ENCODE measurements at places on chromosomes 7 and 10.

- no peak for DNase-seq
Observed at GRCh38 chr10:70360215-70360614, 22.2 kb downstream of the LRRC20 start.

- no peak for DNase-seq
Observed at GRCh38 chr7:36945612-36946400, 221.5 kb upstream of the AOAH start.

GRCh38 chr7:111356941-111357340 lies 205.4 kb downstream of the IMMP2L start:
- no peak for DNase-seq

GRCh38 chr10:10658172-10658785 lies 359.4 kb upstream of the CELF2 start:
- DNase-seq = no peak

DNA sequence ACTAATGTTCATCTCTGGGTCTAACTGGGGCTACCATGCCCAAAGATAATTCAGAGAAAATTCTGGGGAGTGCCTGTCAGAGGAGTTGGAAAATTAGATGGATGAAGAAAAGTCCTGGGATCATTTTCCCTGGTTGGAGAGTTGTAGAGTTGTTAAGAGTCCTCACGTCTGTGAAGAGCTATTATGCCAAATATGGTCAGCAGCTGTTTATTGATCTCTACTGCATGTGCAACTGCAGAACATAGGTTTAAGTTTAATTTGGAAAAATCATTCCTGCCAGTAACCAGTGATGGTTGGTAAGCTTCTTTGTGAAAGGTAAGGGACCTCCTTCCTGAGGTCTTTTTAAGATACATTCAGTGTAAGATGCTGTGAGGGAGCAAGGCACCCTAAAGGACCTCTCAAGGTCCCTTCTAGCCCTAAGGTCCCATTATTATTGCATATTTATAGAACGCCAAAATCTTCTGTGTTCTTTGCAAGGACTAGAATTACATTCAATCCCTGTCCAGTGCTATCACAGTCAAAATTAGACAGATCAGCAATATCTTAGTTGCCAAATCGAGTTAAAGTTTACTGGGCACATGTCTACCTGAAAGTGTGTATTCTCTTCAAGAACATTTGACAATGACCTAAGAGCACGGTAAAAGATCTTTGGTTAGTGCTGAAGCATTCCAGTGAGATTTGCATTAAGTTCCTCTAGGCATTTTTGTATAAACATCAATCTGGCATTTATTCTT lies 62.7 kb downstream of the VTI1A start:
- no peak for DNase-seq

DNA sequence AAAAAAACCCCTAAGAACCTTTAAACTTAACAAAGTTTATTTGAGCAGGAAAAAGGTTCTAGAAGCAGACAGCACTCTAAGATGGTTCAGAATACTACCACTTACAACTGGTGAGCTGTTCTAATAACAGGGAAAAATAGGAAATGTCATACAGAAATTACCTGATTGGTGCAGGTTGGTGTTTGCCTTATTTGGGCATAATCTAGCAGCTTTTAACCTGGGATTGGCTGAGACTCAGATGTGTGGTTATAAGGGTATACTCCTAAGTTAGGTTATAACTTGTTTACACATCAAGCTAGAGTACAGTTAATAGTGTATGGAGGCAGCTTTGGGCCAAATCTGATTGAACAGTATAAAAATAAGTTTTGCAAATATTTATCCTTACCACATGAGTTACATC lies 59.8 kb downstream of the MAPK8 start:
- no peak for DNase-seq

GRCh38 chr7:27163288-27164044 lies 1.9 kb downstream of the HOXA9 start:
- peak; percentile 39 for DNase-seq

- peak; percentile 85 for DNase-seq
Observed at GRCh38 chr10:89478085-89478738, 57.2 kb downstream of the SLC16A12 start.

DNA sequence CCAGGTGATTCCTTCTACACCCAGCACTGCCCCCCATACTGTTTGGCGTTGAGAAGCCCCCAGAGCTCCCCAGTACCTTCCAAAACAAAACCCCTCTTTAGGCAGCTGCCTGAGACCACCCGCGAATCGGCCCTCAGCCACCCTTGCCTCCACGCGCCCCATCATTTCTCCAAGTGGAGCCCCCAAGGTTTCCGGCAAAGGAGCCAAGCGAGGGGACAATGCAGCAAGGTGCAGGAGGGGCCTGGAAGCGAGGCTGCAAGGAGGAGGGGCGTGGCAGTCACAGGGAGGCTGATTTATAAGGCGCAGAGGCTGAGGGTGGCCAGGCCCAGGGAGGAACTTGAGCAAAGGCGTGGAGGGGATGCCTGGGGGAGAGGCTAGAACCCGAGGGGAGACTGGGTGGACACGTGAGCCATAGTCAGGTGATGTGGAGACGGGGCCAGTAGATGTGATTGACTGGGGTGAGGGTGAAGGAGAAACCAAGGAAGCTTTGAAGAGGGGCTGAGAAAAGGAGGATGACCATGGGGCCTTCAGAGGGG lies 16.2 kb downstream of the SLC29A3 start:
- DNase-seq = no peak

- no peak for DNase-seq
Observed at GRCh38 chr7:45189151-45189970, 31.8 kb downstream of the RAMP3 start.

GRCh38 chr10:22657024-22657423 lies 57.4 kb downstream of the PIP4K2A start:
- DNase-seq = no peak

- DNase-seq = no peak
Observed at GRCh38 chr7:43870316-43870715, 999 bp upstream of the MRPS24 start.

GRCh38 chr7:35185908-35186731 lies 67.8 kb downstream of the TBX20 start:
- DNase-seq = peak; percentile 81

DNA sequence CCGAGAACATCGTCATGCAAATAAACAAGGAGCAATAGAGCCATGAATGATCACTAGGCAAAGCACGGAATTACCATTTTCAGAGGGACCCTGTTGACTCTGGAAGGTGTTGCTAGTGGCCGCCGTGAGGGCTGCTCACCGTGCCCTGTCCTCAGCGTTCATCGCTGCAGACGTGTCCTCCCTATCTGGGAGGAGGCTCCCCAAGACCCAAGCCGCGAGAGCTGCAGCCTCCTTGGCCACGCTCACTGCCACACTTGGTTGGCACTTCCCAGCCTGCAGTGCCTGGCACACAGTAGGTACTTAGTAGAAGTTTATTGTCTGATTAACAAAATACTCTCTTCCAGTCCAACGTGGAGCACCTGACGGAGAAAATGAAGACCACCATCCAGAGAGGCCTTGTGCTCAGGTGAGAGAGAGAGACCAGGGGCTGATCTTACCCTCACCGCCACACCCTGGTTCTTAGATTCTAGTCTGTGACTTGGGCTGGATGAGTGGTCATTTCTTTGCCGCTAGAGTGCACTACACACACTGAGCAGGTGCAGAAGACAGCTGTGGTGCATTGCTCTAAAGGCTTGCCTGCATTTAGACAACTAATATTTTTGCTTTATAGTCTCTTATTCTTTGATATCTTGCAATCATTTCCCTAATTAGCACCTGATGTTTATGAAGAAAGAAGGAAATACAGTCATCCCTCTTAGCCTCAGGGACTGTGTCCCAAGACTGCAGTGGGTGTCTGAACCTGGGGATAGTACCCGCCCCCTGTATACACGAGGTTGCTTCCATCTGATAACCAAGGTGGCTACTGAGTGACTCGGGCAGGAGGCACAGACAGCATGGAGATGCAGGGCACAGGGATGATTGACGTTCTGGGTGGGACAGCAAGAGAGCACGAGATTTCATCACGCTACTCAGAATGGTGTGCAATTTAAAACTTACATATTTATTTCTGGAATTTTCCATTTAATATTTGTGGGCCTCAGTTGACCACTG lies 40.3 kb downstream of the PITRM1 start:
- peak; percentile 37 for DNase-seq

- DNase-seq = no peak
Observed at GRCh38 chr10:30046476-30046875, 12.9 kb downstream of the JCAD start.

GRCh38 chr10:86231796-86232560 lies 134.6 kb downstream of the GRID1 start:
- no peak for DNase-seq

DNA sequence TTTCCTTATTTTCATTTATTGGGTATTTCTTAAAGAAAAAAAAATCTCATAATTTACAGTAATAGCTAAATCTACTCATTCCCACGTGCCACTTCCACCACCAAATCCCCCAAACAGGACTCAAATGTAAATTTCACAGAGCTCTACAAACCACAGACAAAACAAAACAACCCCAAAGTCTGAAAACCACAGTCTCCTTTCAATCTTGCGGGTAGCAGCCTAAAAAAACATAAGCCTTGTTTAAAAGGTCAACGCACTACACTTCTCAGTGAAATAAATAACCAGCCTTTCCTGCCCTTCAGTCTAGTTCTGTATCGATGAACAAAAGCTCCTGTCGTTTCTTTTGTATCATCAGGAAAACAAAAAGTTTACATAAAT lies 121.8 kb upstream of the AFAP1L2 start:
- no peak for DNase-seq

DNA sequence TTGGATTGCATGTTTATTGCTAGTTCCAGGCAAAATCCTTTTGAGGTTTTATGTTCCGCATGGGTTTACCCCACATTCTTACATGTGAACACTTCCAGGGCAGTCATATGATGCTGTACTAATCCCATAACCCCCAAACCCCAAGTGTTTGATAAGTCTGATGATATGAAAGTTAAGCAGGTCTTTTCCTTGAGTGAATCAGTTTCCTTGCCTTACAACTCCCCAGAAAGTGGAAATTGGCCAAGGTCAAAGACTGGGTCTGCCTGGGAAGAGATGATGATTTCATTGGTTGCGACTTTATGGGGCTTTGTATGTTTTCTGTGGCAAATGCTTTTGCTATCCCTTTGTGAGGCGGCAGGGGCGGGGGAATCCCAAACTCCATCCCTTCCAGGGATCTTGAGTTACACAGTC lies 24.7 kb downstream of the AFAP1L2 start:
- no peak for DNase-seq

DNA sequence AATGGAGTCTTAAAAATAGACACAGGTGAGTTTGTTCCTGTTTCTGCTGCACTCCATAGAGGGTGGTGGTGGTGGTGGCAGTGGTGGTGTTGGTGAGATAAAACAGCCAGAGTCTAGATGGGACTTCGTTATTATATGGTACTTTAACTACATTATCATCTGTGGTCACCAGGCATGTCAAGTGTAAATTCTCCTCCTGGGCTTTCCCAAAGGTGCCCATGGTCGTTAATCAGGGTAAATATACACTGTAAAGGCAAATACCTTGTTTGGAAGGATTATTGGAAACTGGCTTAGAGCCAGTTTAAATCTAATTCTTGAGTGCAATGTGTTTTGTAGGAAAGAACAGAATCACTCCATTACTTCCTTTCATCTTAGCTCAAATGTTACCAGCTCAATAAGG lies 21.5 kb upstream of the COMMD3 start:
- DNase-seq = no peak

- no peak for DNase-seq
Observed at GRCh38 chr10:71290806-71291527, 28.1 kb upstream of the SLC29A3 start.

DNA sequence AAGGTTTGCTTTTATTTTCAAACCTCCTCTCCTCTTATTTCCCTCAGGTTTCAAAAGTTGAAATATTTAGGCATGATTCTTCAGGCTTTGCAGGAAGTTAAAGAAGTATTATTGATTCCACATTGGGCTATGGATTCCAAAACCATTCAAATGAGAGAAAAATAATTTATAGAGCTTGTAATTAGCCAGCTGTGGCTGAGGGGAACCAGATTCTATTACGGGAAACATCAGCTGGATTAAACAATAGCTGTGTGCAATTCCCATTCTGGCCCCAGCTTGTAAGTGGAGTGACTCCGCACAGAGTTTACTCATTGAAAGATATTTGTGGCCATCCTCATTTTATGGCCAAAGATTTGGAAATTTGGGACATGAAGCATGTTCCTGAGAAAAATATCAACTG lies 77.0 kb upstream of the PHYHIPL start:
- no peak for DNase-seq

- no peak for DNase-seq
Observed at GRCh38 chr7:5375925-5376324, 47.7 kb downstream of the TNRC18 start.

- DNase-seq = peak; percentile 43
Observed at GRCh38 chr10:122078965-122079795, 90.2 kb downstream of the TACC2 start.

GRCh38 chr7:151891753-151892152 lies 14.8 kb upstream of the PRKAG2 start:
- peak; percentile 22 for DNase-seq

GRCh38 chr7:101935521-101936141 lies 118.2 kb downstream of the CUX1 start:
- no peak for DNase-seq

- no peak for DNase-seq
Observed at GRCh38 chr10:79093658-79094411, 25.1 kb downstream of the ZMIZ1 start.

- no peak for DNase-seq
Observed at GRCh38 chr10:102900006-102900405, 18.1 kb upstream of the CNNM2 start.

- no peak for DNase-seq
Observed at GRCh38 chr10:20195076-20195475, 378.8 kb downstream of the PLXDC2 start.

DNA sequence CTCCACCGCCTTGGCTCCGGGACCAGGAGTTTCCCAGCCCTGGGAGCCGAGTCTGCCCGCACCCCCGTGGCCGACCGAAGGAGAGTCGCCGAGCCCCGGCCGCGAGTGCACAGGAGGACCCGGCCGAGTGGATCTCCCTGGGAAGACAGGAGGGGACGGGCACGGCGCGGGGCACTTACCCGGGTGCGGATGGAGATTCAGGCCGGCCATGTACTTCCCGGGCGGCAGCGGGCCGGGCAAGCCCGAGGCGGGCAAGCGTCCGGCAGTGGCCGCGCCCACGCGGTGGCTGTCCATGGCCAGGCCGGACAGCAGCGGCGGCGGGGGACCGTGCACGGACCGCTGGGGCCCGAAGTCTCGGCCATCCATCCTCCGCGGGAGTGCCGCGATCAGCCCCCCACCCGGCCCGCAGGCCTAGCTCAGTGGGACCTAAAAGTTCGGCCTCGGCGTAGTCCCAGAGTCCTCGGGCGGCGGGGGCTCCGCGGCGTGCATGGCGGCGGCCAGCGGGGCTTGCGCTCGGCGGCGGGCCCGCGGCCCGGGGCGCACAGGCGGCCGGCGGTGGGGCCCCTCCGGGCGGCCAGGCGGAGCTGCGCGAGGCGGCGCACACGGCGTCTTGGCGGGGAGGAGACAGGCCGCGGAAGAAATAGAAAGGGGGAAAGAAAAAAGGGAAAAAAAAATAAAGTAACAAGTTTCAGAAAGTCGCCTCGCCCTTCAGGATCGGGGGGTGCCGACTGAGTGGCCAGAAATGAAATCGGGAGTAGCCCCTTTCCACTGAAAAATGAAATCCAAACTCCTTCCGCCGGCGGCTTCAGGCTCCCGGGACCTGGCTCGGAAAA lies 2.5 kb downstream of the TNRC18 start:
- DNase-seq = peak; percentile 57
